ENCODE measurements at places on chromosomes 16 and 17.
A peak's percentile ranks its signal among the peaks of the same experiment; 100 is the strongest.

DNA sequence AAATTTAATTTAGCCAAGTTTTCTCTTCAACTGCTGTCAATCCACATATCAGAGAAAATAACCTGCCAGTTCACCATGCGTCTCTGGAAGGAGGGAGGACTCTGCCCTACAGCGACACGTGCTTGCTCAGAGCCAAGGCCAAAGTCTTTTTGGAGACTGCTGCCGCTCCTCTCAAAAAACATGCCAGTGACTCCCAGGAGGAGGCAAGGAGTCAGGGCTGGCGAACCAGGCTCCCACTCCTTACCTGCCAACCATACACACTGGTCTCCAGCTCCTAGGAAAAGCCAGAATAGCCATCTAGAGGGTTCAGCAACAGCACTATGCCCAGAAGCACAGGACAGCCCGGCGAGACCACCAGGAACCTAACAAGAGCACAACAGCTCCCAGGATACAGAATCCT, 73.0 kb downstream of the ANKRD11 start:
- DNase-seq, result no peak

- DNase-seq, result no peak
These were observed 2.9 kb upstream of the KCNH6 start for GRCh38 chr17:63519972-63520882.

GRCh38 chr17:74332017-74332650, 6.1 kb downstream of the KIF19 start:
- no peak for DNase-seq

- DNase-seq, result peak; percentile 2
These were observed 86.4 kb downstream of the FOXL1 start for GRCh38 chr16:86664522-86665318.

DNA sequence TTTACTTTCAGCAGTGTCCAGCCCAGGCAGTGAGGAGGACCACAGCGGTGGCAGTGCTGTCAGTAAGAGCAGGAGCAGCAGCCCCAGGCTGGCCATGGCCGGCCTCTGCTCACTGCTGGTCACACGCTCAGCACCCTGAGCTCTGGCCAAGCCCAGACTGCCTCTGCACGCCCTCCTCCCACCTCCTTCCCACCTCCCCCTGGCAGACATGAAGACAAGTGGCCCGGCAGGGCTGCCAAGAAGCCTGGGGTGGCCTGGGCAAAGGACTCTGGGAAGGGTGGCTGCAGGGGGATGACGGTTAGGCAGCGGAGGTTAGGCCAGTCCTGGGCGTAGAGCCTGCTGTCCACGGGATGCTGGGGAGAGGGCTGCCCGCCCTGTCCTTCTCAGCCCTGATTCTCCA, at the start of gene C16orf89:
TSS of gene C16orf89 (minus strand) at position 144 of the 400 bp plus-strand sequence. CDS start at position 96, 48 bp downstream.
- no peak for DNase-seq
